ENCODE measurements at places on chromosomes 7 and 10.
A peak's percentile ranks its signal among the peaks of the same experiment; 100 is the strongest.

DNA sequence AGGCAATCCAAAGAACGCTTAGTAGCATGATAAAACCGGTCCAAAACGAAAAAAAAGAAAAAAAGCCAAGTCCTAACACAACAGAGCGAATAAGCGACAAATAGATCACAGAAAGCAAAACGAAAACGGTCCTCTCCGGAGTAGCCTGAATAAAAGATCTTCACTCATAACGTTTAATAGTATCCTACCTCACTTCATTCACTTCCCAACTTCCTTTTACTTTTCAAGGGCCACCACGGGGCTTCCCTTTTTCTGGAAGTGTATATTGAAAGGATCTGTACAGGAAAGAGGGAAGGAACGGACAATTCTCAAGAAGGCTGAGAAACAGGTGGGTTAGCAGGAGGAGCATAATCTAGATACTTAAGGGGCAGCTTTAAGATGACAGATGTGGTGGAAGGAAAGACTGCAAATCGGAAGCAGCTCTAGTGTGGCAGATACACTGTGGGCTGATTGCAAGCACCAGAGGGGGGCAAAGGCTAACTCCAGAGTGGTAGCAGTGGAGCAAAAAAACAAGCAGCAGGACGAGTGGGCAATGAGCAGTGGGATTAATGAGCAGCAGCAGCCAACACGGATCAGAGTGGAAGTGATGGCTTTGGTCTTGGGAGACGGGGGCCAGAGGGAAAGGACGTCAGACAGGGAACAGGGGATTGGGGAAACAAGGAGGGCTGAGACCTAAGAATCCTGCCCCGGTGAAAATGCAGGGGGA is 866 bp downstream of the CNOT4 start:
- DNase-seq: peak; percentile 67

- DNase-seq: no peak
Observed at GRCh38 chr7:142459551-142459963, 201.7 kb upstream of the PRSS58 start.

DNA sequence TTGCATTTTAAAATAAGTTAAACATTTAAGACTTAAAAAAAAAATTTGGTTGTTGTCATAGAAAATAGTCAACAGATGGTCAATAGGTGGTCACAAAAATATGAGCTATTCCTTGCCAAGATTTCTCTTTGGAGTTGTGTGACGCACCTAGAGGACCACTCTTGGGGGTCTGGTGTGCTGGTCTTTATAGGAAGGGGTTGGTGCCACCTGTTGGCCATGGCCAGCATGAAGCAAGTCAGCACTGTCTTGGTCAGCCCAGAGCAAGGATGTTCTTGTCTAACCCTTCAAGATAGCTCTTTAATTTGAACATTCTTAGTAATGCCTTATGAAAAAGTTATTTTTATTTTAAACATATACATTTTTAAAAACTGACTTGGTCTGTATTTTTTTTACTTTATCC is 267.9 kb upstream of the CNTNAP2 start:
- no peak for DNase-seq

GRCh38 chr10:87092376-87092860 is 2.2 kb downstream of the GLUD1 start:
- no peak for DNase-seq

GRCh38 chr10:30829901-30830300 is 200.3 kb upstream of the LYZL2 start:
- DNase-seq: no peak

DNA sequence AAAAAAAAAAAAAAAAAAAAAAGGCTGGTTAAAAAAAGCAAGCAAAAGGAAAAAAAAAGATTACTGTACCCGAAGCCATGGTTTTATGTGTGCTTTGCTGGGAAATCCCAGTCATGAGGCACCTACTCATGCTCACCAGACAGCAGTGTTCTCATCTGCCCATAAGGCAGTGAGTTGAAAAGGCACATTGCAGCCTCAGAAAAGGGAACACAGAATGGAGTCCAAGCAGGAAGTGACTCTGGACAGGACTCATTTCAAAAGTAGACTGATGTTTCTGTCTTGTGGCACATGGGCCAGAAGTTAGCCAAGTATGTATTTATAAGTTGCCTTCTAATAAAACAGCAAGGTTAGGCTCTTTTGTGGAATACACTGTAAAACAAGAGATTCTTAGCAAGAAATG is 40.2 kb downstream of the PDSS1 start:
- DNase-seq: no peak

- DNase-seq: no peak
Observed at GRCh38 chr10:89373916-89374711, 3.7 kb upstream of the IFIT1B start.

- no peak for DNase-seq
Observed at GRCh38 chr7:85423209-85423895, 236.5 kb upstream of the SEMA3D start.

DNA sequence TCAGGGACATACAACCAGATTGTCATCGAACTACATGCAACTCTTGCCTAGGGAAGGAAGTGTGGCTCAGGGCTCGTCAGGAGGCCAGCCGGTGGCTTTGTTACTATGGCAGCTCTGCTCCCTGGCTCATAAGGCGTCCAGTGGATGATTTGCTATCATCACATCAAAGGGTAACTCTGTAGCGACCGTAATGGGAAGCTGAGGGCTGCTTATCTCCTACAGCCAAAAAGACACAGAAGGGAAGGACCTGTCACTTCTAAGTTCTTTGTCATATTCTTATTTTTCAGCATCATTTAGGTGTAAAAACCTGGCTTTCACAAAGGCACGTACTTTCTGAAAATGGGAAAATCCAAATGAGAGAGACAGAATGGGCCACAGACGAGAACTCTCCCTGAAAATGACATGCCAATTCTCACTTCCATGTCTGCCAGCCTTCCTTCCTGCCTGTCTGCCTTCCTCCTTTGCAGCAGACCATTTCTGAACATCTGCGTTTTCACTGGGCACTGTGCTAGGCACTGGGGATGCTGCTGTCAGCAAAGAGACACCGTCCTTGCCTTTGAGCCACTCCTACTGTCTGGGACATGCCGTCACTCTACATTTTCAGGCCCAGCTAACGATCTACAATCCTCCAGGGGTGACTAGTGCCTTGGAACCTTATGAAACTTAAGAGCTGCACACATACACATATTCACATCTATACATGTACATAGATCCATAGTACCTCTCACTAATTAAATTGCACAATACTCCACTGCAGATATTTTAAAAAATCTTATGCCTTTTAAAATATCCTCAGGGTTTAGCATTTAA is 26.9 kb downstream of the ENKUR start:
- no peak for DNase-seq

DNA sequence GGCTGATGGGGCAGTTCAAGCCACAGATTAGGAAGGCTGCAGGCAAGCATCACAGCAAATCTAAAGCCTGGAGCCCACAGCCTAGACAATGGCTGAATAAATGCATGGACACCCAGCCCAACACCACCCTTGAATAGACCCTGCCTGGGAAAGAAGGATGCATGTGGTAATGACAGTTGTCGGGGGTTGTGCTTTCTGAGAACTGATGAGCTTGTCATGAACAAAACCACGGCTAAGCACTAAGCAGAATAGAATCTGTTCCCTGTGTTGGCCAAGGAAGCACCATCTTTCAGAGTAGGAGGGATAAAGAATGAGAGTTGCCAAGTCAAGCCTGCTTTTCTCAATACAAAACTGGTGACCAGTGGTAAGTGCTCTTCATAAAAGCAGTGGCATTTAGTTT is 66.1 kb upstream of the JCAD start:
- DNase-seq: no peak

- no peak for DNase-seq
Observed at GRCh38 chr10:96673318-96674099, 46.8 kb downstream of the PIK3AP1 start.

DNA sequence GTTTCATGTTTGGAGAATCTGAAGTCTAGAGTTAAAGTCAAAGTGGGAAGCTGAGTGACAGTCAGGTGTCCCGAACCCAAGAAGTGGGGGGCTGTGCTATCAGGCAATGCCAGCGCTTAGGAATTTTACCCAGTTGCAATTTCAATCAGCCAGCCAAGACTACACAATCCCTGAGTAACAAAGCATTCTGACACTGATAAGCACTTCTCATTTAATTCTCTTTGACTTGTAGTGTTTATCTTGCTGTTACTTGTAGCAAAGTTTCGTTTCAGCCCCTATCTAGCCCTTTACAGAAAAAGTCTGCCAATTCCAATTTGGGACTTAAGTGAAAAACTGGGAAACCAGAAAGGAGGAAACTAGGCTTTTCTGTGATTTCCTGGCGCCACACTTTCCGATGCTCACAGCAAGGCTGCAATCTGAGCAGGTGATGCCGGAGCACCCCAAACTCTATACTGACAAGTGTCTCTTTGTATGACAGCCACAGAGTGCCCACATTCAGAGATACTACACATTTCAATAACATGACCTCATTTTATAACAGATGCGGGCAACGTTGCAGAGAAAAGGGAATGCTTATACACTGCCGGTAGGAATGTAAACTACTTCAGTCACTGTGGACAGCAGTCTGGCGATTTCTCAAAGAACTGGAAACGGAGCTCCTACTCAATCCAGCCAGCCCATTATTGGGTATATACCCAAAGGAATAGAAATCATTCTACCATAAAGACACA is 61.0 kb downstream of the ITIH5 start:
- DNase-seq: no peak

DNA sequence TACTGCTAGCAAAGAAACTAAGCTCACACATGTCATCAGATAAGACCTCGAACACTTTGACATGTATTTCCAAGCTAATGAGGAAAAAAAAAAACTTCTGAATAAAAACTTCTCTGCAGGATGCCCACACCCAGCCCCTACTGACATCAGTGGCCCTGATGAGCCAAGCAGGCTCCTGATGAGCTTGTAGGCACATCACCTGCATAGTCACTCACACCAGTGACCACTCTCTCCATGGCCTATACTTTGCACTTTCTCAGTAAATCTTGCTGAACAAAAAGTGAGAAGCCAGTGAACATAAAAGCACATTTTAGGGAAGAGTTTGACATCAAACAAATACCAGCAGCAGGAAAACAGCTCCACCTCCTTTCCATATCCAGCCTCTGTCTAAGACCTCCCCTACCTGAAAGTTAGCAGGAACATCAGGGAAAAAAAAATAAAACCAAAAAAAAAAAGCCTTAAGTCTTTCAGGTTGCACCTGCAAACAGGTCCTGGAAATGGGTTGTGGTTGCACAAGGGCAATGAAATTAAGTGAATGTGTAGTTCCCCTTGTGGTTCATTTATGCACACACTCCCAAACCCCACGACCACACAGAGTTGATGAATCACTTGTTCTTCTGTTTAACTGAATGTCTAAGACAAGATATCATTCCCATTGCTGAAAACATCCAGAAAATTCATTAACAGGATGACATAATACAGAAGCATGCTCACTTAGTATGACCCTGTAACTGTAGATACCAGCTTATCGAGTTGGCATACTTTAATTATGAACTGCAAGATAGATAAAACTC is 205.2 kb upstream of the PDE1C start:
- DNase-seq: no peak

- DNase-seq: no peak
Observed at GRCh38 chr10:49446031-49446430, 50.1 kb upstream of the DRGX start.

GRCh38 chr7:109696723-109697122 is 1127.0 kb downstream of the DNAJB9 start:
- DNase-seq: no peak

DNA sequence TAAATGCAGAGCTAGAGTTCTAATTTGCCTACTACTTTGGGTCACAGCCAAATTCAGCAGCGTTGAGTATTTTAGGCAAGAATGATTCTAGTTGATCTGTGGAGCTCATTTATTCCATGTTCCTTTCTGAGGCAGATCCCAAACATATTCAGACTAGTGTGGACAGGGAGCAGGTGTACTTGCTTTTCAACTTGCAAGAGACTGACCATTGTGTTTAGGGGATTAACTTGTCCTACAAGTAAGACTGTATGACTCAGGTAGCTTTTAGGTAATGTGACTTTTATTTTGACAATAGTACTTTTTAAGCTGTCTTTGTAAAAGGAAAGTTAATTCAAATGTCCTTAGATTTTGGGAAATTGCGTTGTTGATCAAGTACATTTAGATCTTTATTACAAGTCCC is 285.5 kb downstream of the TWIST1 start:
- no peak for DNase-seq

DNA sequence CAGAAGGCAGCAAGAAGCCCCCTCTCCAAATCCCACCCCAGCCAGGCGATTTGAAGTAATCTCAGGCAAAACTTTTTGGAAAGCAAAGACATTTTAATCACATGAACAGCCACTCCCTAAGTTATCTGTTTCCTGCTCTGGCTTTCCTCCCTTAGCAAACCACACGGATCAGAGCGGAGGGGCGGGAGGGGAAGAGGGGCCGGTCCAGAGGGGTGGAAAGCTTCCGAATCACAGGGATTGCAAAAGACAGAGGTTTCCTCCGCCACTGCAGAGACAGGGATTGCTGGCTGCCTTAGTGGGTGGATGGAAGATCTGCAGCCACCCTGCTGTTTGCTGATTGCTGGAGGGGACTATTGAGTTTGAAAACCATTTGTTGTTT is 41.2 kb downstream of the ZCCHC24 start:
- no peak for DNase-seq

DNA sequence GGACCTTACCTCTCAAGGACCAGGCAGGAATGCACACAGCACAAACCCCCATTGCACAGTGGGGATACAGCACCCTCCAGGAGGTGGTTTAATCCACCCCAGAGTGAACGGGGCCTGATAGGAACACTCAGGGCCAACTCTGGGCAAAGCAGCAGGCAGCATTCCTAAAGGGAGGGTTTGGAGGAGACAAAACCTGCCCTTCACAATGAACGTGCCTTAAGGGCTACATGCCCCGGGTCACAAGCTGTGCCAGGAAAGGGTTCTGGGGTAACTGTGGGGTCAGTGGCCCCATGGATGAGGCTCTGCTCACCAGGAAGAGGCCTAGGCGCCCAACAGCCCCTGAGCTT is 1.1 kb downstream of the GPRIN2 start:
- peak; percentile 56 for DNase-seq

- no peak for DNase-seq
Observed at GRCh38 chr7:48255046-48255445, 83.8 kb downstream of the ABCA13 start.

GRCh38 chr7:94277236-94277635 is 117.5 kb upstream of the COL1A2 start:
- DNase-seq: no peak

- no peak for DNase-seq
Observed at GRCh38 chr10:117201826-117202225, 4.5 kb downstream of the KCNK18 start.

GRCh38 chr10:131677671-131678070 is 223.1 kb upstream of the PPP2R2D start:
- DNase-seq: no peak

- peak; percentile 59 for DNase-seq
Observed at GRCh38 chr10:62268027-62268398, 631 bp downstream of the RTKN2 start.

GRCh38 chr7:2210551-2211258 is 22.0 kb downstream of the MAD1L1 start:
- DNase-seq: no peak
